Activated CD8-positive, alpha-beta T cell treated with anti-CD3 and anti-CD28 coated beads for 36 hours (primary cell): ENCODE measurements at places on chromosomes 3 and 15. TPM values are rescaled to one million over a fixed set of nuclear protein-coding genes. Genes with fewer than 3 reads are reported as not detected.

DNA sequence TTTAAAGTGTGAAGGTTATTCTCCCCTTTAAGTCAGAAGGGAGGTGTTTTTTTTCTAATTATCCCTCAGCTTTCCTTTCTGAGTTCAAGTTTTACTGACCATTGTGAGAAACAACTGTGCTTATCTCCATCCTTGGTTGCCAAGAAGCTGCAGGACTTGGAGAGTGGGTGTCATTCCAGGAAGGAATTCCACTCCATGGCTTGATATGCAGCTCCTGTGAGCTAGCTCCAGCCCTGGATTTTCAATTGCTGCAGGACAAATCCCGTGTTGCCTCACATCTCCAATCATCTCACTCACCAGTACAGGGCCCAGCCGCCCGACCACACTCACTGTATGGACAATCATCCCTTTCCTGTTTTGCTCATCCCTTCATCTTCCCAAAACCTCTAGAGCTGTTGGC, 122.5 kb downstream of the IGSF11 start:
- DNase-seq: no peak

The MGLL gene
- 3.1 TPM for total RNA-seq

The TPRG1 gene
- total RNA-seq: 3.0 TPM

The ROBO1 gene
- 8.6 TPM for total RNA-seq

- DNase-seq: no peak
Observed at GRCh38 chr15:83816124-83816883, 162.4 kb downstream of the ADAMTSL3 start.

DNA sequence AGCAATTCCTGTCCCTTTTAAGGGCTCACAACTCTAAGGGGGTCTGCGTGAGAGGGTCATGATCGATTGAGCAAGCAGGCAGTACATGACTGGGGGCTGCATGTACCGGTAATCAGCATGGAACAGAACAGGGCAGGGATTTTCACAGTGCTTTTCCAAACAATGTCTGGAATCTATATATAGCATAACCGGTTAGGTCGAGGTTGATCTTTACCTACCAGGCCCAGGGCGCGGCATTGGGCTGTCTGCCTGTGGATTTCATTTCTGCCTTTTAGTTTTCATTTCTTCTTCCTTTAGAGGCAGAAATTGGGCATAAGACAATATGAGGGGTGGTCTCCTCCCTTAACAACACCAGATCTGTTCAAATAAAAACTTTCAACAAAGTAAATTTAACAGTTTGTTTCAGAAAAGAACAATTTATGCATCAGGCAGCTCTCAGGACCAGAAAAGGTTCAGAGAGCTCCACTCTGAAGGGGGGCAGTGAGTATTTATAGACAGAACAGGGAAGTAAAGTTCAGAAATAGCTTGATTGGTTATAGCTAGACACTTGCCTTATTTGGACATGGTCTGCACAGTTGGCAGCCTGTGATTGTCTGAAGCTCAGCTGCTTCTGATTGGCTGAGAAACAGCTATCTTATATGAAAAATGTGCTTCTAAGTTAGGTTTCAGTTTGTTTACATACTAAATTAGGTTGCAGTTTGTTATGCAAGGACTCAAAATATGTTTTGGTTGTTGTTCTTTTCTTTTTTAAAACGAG, 17.2 kb upstream of the B4GALT4 start:
- DNase-seq: no peak

- no peak for DNase-seq
Observed at GRCh38 chr3:119659606-119660291, 640 bp downstream of the POPDC2 start.

- no peak for DNase-seq
Observed at GRCh38 chr3:20462226-20462625, 276.2 kb upstream of the SGO1 start.

DNA sequence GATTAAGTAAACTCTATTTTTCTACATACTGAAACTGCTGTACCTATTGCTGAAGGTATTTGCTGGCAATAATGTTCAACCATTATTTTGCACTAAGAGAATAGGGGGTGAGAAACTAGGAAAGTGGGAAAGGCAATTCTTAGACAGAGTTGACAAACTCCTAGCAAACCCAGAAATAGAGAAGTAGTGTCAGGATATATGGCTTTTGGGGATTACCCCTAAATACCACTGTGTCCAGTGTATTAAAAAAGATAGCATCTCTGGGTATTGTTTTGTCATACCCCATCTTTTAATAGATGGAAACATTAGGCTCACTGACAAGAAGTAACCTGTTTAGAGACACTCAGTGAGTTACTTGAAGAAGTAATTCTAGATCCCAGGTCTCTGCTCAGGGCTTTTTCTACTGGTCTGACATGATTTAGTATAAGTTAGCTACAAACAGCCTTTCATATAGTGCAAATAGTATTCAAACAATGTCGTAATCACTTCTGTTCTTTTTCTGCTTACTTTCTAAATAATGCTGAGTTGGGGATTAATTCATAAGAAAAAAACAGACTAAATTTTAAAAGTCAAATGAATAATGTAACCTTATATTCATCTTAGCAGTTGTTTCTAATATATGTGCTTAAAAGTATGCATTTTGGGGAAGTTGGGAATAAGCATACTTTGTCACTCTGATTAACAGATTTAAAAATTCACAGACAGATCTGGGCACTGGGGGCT, 107.2 kb downstream of the IL1RAP start:
- DNase-seq: no peak
